ENCODE measurements at places on chromosomes 12 and 14.
A peak's percentile ranks its signal among the peaks of the same experiment; 100 is the strongest.

- peak; percentile 17 for DNase-seq
Observed at GRCh38 chr12:63940310-63941005, 96.0 kb downstream of the SRGAP1 start.

- peak; percentile 76 for DNase-seq
Observed at GRCh38 chr12:4855121-4855924, 54.4 kb upstream of the KCNA1 start.

GRCh38 chr12:63294327-63294632, 143.3 kb upstream of the AVPR1A start:
- DNase-seq = no peak

DNA sequence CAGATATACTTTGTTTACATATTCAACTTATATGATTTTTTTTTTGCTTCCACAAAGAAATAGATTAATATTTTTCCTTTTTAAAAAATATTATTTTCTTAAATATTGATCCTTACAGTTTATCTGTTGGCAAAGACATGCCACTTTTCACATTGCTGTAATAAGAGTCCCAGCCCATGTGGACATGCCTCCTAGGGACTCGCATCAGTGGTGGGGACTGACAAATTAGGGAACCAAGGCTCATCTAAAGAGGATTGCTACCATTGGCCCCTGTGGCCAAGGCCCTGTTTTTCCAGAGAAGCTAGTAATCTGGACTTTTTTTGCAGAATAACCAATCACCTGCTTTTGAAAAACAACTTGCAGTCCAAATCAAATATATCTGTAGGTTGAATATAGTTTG, 27.8 kb upstream of the BMAL2 start:
- peak; percentile 6 for DNase-seq

DNA sequence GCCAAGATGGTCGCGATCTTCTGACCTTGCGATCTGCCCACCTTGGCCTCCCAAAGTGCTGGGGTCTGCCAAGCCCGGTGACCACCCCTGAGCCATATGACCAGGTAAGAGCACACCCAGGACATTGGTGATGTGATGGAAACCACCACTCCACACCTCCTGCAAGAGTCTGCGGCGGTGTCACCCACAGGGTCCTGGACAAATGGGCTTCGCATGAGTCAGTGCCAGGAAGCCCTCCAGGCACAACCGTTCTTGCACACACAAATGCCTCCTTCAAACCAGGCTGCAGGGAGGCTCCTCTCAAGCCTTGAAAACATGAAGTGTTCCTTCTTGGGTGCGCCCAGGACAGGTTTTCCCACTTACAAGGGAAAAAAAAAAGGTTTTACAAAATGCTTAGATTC, 16.6 kb downstream of the PITPNM2 start:
- DNase-seq = no peak

GRCh38 chr12:113386866-113387566, 16.7 kb downstream of the SDS start:
- DNase-seq = no peak

GRCh38 chr14:81141426-81141825, 79.3 kb downstream of the GTF2A1 start:
- DNase-seq = peak; percentile 65

DNA sequence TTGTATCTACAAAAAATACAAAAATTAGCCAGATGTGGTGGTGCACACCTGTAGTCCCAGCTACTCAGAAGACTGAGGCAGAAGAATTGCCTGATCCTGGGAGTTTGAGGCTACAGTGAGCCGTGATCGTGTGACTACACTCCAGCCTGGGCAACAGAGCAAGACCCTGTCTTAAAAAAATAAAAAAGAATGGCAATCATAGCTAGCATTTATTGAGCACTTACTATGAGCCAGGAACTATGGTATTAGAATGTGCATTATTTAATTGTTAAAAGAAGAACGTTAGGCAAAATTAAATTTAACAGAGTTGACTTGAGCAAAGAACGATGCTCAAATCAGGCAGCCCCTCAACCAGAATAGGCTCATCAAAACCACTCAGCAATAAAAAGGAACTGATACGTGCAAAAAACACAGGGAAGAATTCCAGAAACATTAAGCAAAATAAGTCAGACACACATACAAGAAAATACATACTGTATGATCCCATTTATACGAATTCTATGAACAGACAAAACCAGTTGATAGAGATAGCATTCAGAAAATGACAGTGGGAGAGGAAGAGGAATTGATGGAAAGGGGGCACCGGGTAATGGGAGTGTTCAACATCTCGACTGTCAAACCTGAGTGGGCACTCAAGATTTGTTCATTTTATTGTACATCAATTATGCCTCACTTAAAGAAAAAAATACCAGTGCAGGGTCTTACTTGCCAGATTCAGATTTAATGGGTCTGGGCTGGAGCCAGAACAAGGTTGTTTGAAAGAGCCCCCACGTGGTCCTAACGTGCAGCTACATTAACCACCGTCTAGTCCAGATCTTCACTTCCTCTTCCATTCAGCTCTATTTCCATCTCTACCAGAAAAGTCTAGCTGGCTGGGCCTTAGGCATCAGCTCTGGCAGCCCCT, 8.0 kb downstream of the SCNN1A start:
- DNase-seq = peak; percentile 67

- DNase-seq = no peak
Observed at GRCh38 chr12:25670076-25671055, 117.3 kb upstream of the LMNTD1 start.

DNA sequence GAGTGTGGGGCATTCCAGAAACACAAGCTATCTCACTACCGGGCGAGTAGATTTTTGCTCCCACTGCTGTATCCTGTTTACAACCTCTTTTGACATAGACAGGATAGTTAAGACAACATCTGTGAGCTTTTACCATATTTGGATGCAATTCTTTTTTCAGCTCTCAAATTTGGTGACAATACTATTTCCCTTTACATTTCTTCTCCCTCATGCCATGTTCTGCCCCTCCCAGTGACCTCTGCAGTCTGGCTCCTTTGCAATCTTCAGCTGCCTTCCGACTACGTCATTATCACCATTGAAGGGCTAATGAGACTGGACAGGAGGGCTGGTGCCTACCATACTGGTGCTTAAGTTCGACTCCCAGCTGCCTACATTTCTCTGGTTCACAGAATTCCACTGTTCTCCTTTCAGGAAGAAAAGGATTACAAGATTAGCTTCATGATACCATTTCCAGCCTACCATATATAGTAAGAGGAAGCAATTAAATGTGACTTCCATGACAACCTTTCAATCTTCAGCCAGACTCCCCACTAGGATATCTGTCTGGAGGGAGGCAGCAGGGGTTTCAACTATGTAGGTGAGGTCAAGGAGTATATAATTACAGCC, 251.6 kb downstream of the PHLDA1 start:
- no peak for DNase-seq

DNA sequence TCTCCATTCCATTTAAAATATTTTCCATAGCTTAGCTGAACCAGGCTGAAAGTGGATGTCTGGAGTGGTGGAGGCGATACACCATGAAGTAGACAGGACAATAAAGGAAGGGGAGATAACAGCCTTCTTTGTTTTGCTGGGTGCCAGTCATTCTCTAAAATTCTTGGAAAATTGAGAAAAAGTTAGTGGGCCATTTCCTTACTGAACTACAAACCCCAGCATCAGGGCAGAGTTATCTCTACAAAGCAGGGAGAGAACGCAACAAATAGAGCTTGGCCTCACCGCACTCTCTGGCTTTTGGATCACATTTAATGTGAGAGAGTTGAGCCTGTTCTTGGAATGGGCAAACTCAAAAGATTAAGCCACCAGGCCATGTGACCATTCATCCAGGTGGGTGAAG, 41.2 kb upstream of the LRRC10 start:
- DNase-seq = no peak

GRCh38 chr14:58690801-58691516, 53.2 kb downstream of the DACT1 start:
- no peak for DNase-seq

DNA sequence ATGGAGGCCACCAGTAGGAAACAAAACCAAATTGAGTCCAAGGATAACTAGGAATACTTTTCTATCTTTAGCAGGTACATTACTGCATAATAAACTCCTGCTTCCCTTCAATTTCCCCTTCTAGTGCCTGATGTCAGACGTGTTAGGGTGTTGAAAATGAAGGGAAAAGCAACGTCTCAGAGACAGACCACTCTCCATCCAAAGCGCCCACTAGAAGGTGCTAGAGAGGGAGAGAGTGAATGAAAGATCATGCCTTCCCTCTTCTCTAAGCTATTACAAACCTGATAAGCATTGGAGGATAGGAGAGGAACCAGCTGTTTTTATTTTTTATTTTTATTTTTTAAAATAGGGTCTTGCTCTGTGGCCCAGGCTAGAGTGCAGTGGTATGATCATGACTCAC, 64.1 kb downstream of the ZNF641 start:
- peak; percentile 18 for DNase-seq

GRCh38 chr14:58701604-58702003, 63.8 kb downstream of the DACT1 start:
- no peak for DNase-seq

- no peak for DNase-seq
Observed at GRCh38 chr12:14591719-14592118, 24.0 kb upstream of the PLBD1 start.

DNA sequence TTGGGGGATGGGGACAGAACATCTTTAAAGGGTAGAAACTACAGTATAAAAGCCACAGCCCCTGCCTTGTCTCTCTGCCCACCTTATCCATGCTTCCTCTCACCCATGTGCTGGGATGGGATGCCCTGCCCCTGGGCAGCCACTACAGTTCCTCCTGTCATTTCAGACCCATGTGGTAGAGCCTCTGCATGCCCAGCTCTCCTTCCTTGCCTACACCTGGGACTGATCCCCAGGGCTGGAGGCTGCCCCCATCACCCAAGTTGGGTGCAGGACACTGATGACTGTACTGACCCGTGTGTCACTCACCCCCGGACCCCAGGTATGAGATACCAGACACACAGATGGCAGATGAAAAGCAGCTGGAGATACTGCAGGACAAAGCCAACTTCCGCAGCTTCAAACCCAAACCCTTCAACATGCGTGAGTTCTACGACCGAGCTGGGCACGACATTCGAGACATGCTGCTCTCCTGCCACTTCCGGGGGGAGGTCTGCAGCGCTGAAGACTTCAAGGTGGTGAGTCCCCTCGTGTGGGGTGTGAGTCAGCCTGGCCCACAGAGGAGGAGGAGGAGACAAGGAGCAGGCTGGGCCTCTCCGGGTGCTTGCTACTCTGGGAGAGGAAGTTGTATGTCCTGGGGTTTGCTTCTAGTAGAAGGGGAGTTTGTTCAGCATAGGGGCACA, 2.2 kb downstream of the ASIC1 start:
- DNase-seq = peak; percentile 40

DNA sequence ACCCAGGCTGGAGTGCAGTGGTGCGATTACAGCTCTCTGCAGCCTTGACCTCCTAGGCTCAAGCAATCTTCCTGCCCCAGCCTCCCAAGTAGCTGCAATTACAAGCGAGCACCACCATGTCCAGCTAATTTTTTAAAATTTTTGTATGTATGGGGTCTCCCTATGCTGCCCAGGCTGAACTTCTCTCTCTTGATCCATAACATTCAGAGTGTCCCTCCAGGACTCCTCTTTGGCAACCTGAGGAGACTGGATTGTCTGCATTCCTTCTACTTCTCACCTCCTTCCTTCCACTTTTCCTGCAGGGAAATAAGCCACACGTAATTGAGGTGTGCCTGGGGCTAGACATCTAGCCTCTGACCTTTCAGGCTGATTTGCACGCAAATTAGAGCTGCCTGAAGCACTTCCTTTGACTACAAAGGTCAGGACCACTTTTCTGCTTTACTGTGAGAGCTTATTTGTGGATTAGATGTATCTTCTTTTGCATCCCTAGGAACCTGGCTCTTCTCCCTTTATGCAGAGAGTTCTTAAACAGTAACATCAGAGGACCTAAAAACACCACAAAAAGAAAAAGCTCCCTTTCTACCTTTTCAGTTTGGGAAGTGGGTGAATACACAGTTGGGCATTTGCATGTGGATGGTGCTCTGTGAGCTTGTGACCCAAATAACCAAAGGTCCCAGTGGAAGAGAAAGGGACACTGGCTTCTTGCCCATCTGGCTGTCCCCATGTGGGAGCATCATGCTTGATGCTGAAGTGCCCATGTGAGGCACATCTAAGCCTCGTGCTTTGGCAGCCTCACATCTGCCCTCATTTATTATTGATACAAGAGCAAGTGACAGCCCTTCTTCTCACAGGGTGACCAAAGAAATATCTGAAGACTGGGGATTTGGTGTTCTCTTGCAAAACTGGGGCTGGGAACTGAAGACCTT, 33.5 kb downstream of the PYGL start:
- DNase-seq = no peak

- DNase-seq = no peak
Observed at GRCh38 chr14:29529418-29529817, 398.2 kb downstream of the PRKD1 start.

GRCh38 chr14:94126419-94126677, 3.1 kb downstream of the IFI27L2 start:
- DNase-seq = no peak

- no peak for DNase-seq
Observed at GRCh38 chr14:101624536-101624935, 63.2 kb downstream of the DIO3 start.

- DNase-seq = no peak
Observed at GRCh38 chr14:100761481-100761880, 34.8 kb downstream of the DLK1 start.

- no peak for DNase-seq
Observed at GRCh38 chr12:40254455-40255085, 29.8 kb downstream of the LRRK2 start.

DNA sequence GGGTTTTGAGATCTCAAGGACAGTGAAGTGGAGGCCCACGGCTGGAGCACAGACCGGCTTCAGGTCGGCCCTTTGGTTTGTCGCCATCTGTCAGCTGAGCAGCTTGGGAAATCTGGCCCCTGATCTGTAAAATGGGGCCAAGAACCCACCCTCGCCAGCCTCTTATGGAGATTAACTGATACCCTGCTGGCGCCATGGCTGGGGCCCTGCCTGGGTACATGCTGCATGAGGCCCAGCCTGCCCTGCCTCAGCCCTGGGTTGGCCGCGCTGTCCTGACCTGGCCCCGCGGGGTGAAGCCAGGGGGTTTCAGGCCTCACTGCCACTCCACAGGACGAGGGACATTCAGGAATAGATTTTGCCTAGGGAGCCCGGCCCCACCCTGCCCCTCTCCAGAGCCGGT, 33.9 kb upstream of the MEG3 start:
- DNase-seq = no peak

GRCh38 chr14:33950320-33951182, at the start of gene EGLN3:
EGLN3 (minus strand) TSS chr14:33951074; CDS start chr14:33950752, 322 bp downstream.
- DNase-seq = peak; percentile 69

- peak; percentile 14 for DNase-seq
Observed at GRCh38 chr14:64444984-64445845, 20.1 kb upstream of the AKAP5 start.

GRCh38 chr12:1324910-1325309, 269.5 kb downstream of the FBXL14 start:
- peak; percentile 39 for DNase-seq

- DNase-seq = peak; percentile 58
Observed at GRCh38 chr12:130826151-130826801, 12.8 kb downstream of the STX2 start.
